ENCODE measurements at places on chromosomes 5 and 9.

DNA sequence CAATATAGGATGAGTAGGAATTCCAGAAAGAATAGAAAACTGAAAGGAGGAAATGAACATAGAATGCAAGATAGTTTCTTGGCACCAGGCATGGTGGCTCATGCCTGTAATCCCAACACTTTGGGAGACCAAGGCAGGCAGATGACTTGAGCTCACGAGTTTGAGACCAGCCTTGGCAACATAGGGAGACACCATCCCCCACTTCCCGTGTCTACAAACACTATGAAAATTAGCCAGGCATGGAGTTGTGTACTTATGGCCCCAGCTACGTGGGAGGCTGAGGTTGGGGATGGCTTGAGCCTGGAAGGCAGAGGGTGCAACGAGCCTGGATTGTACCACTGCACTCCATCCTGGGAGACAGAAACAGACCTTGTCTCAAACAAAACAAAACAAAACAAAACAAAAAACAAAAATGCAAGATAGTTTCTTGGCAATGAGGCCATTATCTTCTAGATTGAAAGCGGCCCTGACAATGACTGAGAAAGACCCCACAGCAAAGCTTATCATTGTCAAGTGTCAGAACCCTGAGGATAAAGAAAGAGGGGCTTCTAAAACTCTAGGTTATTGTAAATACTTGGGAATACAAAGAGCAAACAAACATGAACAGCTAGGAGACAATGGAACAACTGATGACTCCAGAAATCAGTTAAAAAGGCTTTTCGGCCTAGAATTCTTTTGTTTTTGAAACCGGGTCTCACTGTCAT lies 9.2 kb downstream of the SQSTM1 start:
- no peak for DNase-seq

GRCh38 chr5:373710-374602 lies 52.4 kb downstream of the AHRR start:
- DNase-seq: peak; percentile 37

- no peak for DNase-seq
Measured at GRCh38 chr9:130208600-130209347, 36.6 kb downstream of the NCS1 start.

DNA sequence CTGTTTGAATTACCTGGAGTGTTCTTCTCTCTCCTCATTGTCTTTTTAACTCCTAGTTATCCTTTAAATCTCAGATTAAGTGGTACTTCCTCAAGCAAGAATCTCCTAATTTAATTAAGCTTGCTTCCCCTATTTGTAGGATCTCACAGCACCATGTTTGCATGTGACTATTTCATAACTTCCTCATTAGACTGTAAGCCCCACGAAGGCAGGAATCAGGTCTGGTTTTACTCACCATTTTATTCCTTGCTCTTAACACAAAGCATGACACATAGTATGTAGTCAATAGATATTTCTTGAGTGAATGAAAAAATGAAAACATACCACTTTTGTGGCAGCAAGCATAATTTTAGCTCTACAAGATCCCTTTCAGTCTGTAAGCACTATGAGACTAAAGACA lies 1.3 kb upstream of the ERMP1 start:
- DNase-seq: no peak

DNA sequence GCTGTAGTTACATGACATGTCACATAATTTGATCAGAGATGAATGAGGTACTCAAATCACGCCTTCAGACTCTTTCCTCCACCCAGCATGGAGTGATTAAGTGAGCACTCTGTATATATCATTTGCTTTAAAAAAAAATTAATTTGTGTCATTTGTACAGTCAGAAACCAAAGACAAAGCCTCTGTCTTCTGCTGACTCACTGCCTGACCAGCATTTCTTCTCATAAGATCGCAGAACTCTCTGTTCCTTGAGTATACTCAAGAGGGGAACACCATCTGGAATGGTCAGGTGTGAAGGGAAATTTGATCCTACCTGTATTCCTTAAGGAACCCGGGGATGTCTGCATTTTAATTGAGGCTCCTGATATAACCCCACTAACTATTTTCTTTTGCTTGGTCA lies 254.4 kb downstream of the FAM114A2 start:
- no peak for DNase-seq

GRCh38 chr9:71897577-71897976 lies 13.4 kb downstream of the ABHD17B start:
- DNase-seq: no peak

DNA sequence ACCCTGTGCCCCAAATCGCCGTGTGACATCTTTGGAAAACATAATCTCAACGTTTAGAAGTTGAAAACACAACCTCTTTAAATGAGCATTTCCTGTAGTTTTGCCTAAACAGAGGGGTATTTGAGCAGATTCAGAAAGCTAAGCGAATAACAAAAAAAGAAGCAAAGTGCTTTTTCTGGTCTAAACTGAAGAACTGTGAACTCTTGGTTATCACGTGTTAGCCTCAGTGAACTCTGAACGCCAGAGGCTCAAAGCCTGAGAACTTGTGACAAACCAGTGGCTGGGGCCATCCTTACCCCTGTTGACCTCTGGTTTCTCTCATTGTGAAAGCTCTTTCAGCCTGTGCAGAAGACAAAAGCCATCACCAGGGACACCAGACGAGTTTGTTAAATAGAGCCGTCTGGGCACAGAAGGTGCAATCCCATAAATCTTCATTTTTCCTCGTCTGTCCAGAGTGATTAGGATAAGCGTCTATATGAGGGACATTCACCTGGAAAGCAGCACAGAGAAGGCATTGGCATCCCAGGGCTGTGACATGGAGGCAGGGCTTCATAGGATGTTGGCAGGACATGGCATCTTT lies 61.4 kb upstream of the ICE1 start:
- DNase-seq: no peak

DNA sequence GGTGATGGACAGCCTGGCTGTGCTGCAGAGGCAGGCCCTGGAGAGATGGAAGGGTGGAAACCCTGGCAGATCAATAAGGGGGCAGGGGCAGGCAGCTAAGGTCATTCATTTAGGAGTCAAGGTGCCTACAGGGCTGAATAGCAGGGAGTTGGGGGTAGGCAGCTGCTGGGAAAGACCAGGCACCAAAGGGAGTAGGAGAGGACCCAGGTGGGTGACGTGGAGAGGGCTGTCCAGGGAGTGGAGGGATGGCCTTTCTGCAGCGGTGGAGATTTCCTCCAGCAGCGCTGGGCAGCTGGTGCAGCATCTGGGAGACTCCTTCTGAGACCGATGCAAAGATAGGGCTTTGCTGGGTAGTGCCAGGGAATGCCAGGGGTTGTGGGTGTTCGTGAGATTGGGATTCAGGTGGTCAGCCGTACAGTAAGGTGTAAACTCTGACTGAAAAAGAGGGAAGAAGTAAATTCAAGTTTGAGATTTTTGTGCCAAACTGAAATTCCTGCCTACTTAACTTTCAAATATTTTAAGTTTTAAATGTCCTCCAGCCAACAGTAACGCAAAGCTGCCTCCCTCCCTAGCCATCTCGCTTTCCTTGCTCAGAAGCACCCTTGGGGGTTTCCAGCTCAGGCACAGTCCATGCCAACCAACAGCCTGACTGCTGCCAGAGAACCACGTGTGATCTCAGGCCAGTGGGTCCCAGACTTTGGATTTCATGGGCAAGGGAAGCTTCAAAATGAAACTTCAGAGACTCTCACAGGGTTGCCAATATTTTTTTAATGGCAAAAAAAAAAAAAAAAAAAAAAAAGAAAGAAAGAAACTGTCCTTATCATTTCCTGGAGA lies 18.6 kb upstream of the ANGPTL2 start:
- no peak for DNase-seq

- DNase-seq: no peak
Measured at GRCh38 chr5:14465116-14465515, 116.5 kb upstream of the OTULINL start.

DNA sequence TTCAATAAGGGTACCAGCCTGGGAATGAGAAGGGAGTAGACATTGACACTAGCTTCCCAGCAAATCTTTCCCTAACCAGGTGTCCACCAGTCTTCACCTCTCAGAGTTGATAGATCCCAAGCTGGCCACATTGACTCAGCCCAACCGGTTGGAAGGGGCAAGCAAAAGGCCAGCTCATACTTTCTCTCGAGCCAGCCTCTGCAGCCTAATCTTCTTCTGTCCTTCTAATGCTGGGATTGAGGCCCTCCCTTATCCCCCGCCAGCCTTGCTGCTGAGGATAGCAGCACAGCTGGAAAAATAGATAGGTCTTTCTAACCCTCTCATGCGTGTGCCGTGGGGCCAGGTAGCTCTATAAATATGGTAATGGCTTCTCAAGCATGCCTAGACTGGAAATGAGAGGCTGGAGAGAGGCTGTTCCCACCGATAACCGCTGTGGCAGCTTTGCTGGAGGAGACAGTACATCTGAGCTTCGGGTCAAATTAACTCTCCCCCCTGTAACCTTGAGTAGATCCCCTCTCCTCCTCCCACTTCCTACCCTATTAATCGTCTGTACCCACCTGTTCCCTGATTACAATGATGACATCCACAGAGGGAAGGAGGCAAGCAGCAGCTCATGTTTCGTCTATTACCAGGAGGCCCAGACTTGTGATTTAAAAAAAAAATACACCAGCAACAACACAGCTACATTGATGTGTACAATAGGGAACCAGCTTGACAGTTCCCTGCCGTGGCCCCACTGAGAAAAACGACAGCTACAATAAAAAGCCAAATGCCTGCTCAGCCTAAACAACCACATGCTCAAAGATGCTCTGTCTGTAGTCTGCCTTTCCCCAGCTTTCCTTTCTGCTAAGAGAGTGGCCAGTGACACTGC lies 219.9 kb upstream of the BRINP1 start:
- peak; percentile 72 for DNase-seq

- DNase-seq: no peak
Measured at GRCh38 chr9:117104716-117105495, 310.0 kb downstream of the ASTN2 start.

DNA sequence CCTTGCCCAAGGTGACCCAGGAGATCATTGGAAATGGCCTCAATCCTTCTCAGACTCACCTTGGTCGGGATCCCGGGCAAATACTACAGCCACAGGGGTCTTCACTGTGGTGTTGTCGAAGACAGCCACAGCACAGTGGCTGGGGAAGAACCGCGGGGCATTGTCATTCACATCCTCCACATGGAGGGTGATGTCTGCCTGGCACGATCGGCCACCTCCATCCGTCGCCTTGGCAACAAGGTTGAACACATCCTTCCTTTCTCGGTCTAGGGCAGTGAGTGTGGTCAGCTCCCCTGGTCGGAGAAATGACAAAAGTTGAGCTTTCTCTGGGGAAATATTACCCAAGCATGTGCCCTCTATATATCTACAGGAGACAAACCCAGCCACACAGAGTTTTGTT lies 56.8 kb downstream of the FAT2 start:
- no peak for DNase-seq

GRCh38 chr5:129653057-129653375 lies 94.9 kb upstream of the MINAR2 start:
- no peak for DNase-seq

DNA sequence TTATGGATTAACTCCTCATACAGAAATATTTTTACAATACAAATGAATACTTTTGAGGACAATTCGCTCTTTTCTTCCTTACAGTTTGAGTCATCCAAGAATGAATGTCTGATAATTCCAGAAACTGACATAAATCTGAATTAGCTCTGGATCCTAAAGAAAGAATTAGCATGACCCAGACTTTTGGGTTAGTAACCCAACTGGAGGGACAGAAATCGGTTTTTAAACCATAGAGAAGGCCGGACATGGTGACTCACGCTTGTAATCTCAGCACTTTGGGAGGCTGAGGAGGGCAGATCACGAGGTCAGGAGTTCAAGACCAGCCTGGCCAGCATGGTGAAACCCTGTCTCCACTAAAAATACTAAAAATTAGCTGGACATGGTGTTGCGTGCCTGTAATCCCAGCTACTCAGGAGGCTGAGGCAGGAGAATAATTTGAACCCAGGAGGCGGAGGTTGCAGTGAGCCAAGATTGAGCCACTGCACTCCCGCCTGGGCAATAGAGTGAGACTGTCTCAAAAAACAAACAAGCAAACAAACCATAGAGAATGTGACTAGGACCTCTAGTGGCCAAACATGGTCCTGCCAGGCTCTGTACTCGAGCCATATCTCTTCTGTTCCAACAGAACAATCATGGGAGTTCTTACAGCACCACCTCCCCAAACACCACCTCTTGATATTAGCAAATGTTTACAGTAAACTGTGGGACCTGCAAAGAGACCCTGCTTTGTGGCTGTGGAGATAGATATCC lies 44.8 kb downstream of the LURAP1L start:
- no peak for DNase-seq

- no peak for DNase-seq
Measured at GRCh38 chr9:12860998-12861397, 86.2 kb downstream of the LURAP1L start.

DNA sequence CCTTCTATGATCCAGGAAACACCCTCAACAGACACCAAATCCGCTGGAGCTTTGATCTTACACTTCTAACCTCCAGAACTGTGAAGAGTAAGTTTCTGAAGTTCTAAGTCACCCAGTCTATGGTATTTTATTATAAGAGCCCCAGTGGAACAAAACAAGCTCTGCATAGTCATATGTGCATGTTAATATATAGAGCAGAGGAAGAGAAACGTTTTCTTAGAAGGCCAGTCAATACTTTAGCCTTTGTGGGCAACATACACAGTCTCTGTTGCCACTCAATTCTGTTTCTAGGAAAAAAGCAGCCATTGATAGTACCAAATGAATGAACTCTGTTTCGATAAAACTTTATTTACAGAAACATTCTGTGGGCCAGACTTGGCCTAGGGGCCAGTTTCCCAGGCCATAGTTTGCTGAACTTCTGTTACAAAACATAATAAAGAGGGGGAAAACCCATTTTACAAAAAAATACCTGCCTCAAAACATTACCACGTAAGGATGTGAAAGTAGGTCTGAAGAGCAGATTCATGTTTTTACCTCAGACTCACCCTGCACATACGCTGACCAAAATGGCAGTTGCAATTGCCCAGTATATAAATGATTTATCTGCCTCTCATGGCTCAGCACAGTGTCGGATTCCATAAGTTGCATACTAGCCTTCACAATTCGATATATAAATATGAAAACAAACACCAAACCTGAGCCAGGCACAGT lies 350.5 kb downstream of the SLIT3 start:
- DNase-seq: no peak

- no peak for DNase-seq
Measured at GRCh38 chr5:67333171-67333570, 136.6 kb upstream of the CD180 start.
